Stimulated activated CD4-positive, alpha-beta T cell treated with anti-CD3 and anti-CD28 coated beads, Interleukin-15, amount 100 ng/mL, for 24 hours (primary cell): ENCODE measurements at places on chromosomes 2 and 18.
A peak's percentile ranks its signal among the peaks of the same experiment; 100 is the strongest.

DNA sequence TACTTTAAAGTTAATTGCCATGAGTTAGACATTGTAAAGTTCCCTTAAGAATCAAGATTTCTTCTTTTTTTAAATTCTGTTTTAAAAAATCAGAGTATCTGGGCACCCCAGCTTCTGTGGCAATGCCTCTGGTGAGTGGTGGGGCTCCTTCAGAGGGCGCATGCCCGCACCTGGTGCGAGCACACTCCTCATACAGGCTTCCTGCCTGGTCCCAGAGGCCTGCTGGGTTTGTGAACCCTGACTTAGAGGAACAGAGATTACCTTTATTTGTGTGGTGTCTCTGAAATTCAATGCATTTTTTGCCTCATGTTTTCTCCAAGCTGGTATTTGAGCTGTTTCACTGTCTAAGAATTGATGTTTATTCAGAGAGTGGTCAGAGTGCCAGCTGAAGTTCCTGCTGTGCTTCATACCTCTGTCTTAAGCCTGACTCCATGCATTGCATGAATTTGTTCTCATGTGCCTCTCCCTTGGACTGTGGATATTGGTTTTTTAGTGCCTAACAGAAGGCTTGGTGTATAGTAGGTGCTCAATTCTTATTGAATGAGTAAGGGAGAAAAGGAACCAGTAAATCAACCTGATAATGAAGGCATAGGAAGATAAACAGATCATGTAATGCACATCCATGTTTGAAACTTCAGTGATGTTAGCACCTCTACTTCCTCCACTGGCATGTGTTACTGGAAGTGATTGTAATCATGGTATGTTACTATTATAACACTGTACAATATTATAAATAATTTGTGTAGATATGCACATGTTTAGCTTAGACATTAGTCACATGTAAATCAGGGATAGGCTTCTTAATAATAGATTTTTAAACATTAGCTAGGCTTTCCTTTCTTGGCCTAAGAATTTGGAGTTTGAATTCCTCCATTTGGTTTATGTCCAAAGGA lies 29.0 kb downstream of the PHLPP1 start:
- no peak for DNase-seq

DNA sequence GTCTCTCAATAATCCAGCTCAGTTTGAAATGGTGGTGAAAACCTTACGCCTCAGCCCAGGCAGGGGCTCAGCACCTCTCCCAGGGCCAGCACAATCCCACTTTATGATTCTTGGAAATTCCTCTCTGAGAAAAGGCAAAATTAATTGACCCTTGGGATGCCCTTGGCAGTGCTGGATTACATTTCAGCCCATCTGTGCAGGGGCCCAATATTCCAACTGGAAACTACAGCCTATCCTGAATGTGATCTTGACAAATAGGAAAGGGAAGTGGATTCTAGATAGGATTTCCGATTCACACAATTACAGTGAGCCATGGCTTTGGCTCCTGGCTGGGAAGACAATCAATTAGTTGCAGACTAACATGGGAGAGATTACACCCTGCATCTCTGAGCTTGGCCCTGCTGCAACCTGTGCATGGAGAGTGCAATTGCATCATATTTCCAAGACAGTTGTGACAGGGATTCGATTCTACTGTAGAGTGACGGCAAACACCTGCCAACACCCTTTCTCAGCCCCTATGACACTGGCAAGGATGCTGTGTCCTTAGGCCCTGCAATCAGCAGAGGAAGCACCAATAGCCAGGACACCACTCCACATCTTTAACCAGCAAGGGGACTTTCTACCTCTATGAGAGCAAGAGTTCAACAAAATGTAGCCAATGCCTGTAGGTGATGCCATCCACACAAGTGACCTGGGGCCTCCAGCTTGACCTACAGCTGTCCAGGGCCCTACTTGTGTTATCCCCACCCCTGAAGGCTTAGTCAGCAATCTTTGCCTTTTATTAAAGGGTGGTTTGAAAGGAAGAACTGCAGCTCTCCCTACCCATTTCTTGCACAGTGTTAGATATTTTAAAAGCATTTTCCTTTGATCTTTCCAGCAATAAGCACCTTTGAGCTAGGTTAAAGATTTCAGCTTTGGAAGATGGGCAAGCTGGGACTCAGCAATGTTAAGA lies 187.2 kb upstream of the HS6ST1 start:
- DNase-seq, result no peak

- peak; percentile 46 for DNase-seq
Observed at GRCh38 chr2:30664761-30665358, 142.4 kb downstream of the CAPN13 start.

GRCh38 chr2:157420771-157421323 lies 23.0 kb downstream of the CYTIP start:
- DNase-seq, result peak; percentile 44

- DNase-seq, result peak; percentile 63
Observed at GRCh38 chr2:64327510-64328414, 126.2 kb upstream of the LGALSL start.

- no peak for DNase-seq
Observed at GRCh38 chr2:61437170-61437569, 33.7 kb downstream of the USP34 start.

DNA sequence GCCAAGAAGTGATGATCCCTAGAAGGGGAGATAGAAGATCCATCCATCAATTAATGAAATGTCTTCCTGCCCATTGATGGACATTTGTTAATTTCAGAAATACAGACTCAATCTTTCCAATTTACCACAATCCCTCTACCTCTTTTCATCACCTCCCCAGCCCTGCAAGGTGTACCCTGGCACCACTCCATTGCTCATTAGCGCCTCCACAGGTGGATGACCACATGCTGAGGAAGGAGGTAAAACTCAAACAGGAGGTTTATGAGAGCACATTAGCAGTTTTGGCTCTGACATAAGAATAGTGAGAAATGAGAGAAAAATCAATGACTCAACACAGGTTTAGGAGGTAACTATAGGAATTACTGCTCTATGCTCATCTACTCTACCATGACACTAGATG lies 208.0 kb downstream of the C1D start:
- no peak for DNase-seq
